ENCODE measurements at places on chromosomes 7 and 10.

- DNase-seq = no peak
Measured at GRCh38 chr7:113763226-113763625, 155.6 kb downstream of the PPP1R3A start.

GRCh38 chr7:408751-409311 is 110.8 kb downstream of the PDGFA start:
- no peak for DNase-seq

- DNase-seq = peak; percentile 34
Measured at GRCh38 chr7:47651355-47652317, 69.7 kb upstream of the TNS3 start.

- no peak for DNase-seq
Measured at GRCh38 chr7:28920424-28920823, 37.7 kb downstream of the TRIL start.

- no peak for DNase-seq
Measured at GRCh38 chr10:123879606-123880257, 11.9 kb downstream of the CPXM2 start.

- no peak for DNase-seq
Measured at GRCh38 chr10:114791768-114792167, 29.8 kb upstream of the FHIP2A start.

DNA sequence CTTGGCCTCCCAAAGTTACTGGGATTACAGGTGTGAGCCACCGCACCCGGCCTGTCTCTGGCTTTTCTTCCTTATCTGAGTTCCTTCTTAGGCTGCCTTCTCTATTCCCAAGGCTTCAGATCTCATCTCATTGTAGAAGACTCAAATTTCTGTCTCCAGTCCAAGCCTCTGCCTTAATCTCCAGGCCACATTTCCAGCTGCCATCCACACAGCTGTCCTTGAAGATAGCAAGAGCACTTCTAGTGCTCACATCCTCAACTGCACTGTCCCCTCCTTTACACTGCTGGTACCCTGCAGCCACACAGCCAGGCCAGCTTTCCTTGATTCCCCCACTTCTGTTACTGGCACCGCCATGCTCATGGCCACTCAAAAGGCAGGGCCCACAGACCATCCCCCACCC is 35.6 kb downstream of the POLL start:
- DNase-seq = no peak

DNA sequence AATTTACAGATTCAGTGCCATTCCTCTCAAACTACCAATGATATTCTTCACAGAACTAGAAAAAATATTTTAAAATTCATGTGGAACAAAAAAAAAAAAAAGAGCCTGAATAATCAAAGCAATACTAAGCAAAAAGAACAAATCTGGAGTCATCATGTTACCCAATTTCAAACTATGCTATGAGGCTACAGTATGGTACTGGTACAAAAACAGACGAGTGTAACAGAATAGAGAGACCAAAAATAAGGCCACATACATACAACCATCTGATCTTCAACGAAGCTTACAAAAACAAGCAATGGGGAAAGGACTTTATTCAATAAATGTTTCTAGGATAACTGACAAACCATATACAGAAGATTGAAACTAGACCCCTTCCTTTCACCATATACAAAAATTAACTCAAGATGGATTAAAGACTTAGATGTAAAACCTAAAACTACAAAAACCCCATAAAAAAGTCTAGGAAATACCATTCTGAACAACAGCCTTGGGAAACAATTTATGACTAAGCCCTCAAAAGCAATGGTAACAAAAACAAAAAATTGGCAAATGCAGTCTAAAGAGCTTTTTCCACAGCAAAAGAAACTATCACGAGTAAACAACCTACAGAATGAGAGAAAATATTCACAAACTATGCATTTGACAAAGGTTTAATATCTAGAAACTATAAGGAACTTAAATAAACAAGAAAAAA is 207.7 kb downstream of the PTN start:
- DNase-seq = no peak

- peak; percentile 87 for DNase-seq
Measured at GRCh38 chr10:11742009-11742778, at the start of gene ECHDC3. Gene ECHDC3 (plus strand): TSS chr10:11742382. CDS start chr10:11742577, 195 bp downstream.

DNA sequence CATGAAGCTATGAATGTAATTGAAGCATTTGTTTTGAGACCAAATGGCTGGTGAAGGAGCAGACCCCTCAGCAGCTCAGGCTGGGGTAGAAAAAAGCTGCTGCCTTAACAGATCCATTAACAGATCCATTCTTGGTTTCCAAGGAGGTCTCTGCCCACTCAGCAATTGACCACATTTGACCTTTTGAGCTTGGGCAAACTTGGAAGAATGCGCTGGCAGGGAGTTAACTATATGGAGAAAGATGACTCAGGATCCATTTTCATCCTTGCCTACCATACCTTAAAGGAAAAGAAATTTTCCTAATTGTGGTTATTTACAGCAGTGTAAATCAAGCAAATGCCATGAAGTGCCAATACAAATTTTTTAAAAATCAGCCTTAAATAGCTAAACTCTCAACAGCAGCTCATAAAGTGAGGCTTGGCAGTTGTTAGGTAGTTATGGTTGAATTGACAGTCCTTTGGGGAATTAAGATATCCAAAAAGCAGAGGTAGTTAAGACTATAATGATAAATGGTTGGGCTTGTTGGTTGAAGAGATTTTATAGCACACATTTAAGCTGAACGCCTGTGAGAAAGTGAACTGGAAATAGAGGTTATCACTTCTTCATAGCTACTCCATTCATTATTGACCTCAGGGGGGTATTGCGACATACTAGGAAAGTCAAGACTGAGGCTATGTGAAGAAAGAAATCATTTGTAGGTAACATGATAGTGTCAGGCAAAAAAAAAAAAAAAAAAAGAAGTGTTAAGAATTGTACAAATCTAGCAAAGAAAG is 83.9 kb downstream of the MKX start:
- DNase-seq = no peak

DNA sequence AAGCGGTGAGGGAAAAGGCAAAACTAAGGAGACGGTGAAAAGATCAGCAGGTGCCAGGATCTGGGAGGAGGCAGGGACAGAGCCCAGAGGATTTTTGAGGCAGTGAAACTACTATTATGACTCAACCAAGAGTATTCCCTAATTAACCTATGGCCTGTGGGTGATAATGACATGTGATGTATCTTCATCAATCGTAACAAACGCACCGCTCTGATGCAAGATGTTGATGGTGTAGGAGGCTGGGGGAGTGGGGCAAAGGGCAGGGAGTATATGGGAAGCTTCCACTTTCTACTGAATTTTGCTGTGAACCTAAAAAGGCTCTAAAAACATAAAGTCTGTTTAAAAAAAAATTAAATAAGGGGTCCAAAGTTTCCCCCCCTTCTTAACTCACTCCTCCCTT is 25.5 kb upstream of the EZH2 start:
- peak; percentile 65 for DNase-seq

GRCh38 chr7:147411096-147411495 is 1179.5 kb upstream of the C7orf33 start:
- no peak for DNase-seq

Data from suppressor macrophage (primary cell).